ENCODE measurements at places on chromosomes 4 and X.
A peak's percentile ranks its signal among the peaks of the same experiment; 100 is the strongest.

GRCh38 chr4:112585977-112586736 is 50.6 kb downstream of the ZGRF1 start:
- DNase-seq, result peak; percentile 27

DNA sequence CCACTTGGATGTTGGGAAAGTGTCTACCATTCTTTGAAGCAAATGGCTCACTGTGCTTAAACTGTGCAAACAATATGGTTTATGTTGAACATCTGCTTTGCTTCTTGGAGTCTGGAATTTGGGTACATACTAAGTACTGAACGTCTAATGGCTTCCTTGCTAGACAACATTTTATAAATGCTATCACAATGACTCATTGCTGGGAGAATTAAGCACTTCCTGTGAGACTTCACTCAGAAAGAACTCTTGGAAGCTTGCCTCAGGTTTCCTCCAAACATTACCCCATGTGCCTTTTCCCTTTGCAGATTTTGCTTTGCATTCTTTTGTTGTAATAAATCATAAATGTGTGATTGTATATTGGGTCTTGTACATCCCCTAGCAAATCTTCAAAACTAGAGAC is 139.7 kb downstream of the PACRGL start:
- DNase-seq, result no peak

DNA sequence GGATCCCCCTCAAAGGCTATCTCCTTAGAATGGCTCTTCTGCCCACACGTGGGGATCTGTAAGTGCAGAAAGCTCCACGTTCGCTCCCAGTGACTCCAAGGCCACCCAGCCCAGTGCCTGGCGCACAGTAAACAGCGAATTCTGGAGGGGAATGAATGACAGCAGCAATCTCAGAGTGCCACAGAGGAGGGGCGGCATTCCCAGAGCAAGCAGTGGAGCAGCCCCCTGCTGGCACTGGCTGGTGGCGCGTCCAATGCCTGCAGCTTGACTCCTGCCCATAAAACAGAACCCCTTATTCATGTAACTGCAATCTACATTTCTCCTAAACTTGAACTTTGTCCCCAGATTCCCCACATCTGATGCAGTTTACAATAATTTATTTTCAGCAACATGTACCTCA is 6.9 kb upstream of the HELT start:
- DNase-seq, result peak; percentile 76

- DNase-seq, result peak; percentile 21
Measured at GRCh38 chrX:49171752-49172279, at the start of gene PLP2. Gene PLP2, plus strand, starts transcription at chrX:49171898. Its CDS starts 103 bp downstream, at chrX:49172001.

GRCh38 chr4:189780391-189780790 is 160.3 kb upstream of the FRG1 start:
- no peak for DNase-seq

GRCh38 chr4:139509727-139510410 is 46.1 kb downstream of the SETD7 start:
- DNase-seq, result peak; percentile 79

DNA sequence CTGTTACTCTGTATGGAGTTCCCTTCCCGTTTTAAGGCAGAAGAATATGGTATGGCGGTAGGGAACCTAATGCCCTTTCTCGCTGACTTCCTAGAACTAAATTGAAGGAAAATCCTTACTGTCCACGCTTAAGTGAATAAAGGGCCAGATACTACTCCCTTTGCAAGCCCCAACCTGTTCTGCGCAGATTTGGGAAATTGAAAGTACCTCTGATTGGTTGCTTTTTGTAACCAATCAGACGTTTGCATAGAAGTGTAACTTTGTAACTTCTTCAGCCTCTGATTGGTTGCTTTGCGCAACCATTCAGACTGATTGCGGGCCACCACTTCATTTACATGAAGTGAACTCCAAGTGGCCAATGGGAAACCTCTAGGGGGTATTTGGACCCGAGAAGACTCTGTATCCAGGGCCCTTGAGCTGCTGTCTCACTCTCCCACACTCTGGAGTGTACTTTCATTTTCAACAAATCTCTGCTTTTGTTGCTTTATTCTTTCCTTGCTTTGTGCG is 1.2 kb upstream of the TMEM33 start:
- DNase-seq, result peak; percentile 57

DNA sequence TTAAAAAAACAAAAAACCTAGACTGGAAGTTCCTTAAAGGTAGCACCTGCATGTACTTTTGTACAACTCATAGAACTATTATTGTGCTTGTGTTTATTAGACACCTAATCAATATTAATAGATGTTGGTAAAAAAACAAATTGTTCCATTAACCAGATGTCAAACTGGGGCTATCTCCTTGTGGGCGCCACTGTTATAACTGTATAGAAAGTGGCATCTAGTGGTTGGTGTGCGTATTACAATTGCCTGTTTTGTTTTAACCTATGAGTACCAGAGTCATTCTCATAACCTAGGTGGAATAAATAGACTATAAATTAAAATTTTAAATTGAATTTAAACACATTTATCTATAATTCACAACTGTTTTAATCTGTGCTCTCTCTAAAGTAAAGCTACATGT is 97.4 kb downstream of the COL4A5 start:
- DNase-seq, result peak; percentile 63

DNA sequence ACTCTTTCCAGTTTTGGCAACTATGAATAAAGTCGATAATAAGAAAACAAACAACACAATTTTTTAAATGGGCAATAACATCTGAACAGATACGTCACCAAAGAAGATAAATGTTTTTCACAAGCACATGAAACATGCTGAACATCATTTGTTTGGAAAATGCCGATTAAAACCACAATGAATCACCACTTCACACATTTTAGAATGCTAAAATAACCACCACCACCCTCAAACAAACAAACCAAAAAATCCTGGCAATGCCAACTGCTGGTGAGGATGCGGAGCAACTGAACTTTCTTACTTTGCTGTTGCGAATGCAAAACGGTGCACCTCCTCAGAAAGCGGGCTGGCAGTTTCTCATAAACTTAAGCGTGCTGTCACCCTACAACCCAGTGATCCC is 115.9 kb downstream of the NSUN7 start:
- no peak for DNase-seq

DNA sequence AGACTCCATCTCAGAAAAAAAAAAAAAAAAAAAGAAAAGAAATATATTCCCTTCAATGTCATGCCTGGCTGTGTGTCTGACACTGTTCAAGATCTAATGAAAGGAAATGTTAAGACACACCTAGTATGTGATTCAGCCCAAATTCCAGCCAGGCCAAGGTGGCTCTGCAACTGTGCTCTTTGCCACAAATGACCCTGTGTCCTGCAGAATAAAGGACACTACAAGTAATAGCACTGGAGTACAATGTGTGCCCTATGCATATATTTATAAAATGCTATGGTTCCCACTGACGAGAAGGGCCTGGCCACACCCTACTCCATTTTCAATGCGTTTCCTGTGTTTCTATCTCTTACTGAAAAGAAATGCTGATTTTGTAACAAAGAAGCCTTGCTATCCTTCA is 98.0 kb upstream of the SORBS2 start:
- DNase-seq, result no peak

GRCh38 chrX:72296991-72297390 is 8.7 kb downstream of the CITED1 start:
- no peak for DNase-seq

DNA sequence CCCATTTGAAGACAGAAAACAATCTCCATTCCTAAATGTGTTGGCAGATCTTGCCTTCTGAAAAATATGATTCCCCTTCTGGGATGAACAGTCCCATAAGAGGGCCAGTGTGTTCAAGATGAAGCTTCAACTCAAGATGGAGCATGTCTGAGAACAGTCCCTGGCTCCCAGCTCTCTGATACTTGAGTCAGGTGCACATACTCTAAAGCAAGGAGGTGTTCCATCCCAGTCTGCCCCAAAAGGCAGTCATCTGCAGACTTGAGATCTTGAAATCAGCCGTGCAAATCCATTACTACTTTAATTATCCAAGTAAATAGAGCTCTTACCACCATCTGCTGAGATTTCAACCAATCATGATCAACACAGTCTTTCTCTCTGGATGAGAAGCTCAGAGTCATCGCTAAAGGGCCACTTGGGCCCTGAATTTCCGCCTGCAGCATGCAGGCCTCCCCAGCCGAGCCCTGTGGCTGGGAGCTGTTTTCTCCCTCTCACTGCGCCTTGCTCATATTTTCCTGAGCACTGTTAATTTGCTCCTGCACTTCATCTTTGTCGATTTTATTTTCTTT is 22.2 kb downstream of the CCDC149 start:
- no peak for DNase-seq

DNA sequence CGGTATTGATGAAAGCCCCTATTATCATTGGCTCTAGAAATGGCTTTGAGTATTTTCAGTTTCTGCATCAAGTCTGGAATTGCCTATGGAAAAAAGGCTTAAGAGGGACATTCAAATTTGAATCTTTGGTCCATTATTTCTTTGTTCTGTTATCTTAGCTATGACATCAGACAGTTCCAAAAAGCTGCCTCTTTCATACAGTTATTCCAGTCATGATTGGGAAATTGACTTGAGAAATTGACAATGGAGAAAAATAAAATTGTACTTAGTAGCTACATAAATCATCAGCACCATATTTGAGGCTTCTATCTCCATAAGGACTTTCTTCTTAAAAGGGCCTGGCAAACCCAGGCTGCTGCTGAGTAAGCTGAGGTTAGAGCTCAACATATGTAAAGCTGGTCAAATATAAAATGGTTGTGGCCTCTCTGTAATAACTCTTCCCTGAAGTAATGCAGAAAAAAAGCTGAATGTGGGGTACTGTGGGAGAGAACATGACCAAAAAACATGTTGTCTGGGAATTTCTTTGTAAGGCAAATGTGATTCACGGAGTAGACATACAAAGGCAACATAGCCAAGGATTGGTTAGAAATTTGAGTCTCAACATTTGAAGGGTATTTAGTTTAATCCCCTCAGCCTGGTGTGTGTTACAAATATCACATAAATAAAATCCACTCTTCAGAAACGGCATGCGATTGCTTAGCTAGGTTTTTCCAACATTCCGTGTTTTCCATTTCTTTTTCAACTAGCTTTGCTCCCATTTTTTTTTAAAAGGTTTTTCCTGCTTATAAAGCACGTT is 100.9 kb downstream of the LNX1 start:
- no peak for DNase-seq

DNA sequence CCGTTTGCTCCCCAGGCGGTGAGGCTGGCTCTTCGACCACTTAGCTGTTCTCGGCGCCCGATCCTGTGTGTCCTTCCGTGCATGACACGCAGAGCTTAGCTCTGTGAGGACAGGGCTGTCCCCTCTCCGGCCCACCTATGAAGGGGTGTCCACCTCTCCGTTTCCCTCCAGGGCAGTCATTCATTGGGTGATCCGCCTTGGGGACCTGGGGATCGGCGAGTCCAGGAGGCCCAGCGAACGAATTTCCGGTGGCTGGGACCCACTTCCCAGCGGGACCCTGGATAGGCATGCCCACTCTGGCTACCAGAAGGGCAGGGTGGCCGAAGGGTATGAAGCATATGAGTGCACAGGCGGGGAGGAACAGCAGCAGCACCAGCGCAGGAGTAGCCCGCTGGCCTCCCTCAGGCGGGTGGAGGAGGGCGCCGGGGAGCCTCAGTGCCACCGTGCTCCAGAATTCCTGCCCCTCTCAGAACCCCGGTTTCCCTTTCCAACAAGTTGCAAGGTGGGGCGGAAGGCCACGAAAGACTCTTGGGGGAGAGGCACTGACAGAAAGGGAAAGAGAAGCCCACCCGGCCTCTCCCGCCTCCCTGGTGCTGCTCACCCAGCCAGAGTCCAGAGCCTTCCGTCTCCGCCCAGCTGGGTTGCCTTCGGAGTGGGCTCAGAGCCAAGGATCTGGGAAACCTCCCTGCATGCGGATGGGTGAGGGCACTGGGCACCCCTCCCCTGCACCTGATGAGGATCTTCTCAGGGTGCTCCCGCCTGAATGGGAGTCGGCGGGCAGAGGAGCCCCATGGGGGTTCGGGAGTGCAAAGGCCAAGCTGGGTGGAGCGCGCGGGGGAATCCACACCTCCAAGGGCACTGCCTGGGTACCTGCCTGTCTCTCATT is 8.6 kb downstream of the HMX1 start:
- DNase-seq, result peak; percentile 27

GRCh38 chr4:181793096-181793495 is 450.1 kb upstream of the TENM3 start:
- DNase-seq, result peak; percentile 11

GRCh38 chr4:173910891-173911290 is 372.6 kb downstream of the FBXO8 start:
- no peak for DNase-seq

DNA sequence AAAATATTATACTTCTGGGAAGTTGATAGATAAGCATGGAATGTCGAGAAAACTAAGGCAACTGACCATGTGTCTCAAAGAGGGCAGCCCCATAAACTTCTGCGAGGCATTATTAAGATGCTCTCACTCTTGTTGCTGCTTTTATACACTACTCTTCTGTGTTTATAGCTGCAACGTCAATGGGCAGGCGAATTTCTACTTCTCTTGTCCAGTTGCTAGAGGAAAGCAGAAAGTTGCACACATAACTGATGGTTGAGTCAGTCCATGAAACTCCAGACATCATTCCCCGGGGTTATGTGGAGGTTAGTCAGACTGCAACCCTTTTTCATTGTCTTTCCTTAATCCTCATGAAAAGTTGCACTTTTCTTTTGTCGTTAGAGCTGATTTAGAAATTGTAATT is 39.8 kb downstream of the VCX3B start:
- DNase-seq, result no peak

DNA sequence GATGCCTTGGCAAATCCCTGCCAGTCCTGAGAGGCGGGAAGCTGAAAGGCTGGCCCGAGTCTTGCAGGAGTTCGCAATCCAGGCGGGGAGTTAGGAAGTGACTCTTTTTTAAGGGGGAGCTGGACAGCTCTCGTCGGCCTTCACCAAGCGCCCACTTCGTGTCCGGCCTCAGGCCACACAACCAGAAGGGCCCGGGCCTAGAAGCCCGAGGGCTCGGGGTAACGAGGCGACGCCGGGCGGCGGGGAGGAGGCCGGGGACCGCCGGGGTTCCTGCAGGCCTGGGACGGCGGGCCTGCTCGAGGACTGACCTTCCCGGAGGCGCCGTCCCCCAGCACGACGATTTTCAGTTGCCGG is 395 bp downstream of the RAB28 start:
- peak; percentile 75 for DNase-seq

- DNase-seq, result peak; percentile 86
Measured at GRCh38 chr4:48315728-48316630, 25.4 kb upstream of the SLAIN2 start.

GRCh38 chr4:96175871-96176270 is 336.0 kb downstream of the PDHA2 start:
- DNase-seq, result no peak

- no peak for DNase-seq
Measured at GRCh38 chr4:13329963-13330362, 154.2 kb downstream of the RAB28 start.
